ENCODE measurements at places on chromosomes 4 and X.

DNA sequence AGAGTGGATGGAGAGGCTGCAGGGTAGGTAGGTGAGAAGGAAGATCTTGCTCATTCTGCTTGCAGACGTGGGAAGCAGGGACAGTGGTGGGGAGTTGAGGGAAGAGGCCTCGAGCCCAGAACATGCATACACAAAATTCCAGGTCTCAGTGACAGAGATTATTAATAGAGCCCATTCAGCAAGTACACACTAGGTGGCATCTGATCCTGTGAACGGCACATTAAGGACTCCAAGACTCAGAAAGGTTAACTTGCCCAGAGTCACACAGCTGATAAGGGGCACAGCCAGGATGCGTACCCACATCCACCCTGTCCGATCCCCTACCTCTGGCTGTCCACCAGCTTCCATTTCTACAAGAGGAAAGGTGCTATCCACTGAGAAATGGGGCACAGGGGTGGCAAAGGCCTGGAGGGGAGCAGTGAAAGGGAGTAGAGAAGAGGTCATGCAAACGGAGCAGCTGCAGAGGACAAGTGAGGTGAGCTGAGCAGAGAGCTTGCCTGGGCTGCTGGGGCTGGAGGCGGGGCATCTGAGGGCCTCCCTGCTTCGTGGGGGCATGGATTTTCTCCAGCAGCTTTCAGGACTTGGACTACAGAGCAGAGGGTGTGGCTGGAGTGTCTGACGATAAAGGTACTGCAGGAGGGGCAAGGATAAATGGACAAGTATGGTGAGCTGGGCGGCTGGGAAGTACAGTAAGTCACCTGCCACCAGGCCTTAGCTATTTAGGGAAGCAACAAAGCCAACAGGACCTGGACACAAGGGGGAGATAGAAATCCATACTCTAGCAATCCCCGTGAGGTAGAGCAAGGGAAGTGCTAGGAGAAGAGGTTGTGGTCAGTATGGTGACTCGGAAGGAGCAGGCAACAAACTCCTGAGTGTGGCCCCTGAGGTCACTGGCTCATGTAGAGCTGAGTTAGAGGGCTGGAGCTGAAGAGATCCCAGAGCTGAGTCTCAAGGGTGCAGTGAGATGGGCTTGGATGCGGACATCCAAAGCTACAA is 11.2 kb downstream of the IDS start:
- DNase-seq, result no peak

- no peak for DNase-seq
Observed at GRCh38 chr4:141713771-141714445, 77.5 kb downstream of the IL15 start.

- DNase-seq, result no peak
Observed at GRCh38 chrX:53077207-53078197, 4.7 kb upstream of the TSPYL2 start.

DNA sequence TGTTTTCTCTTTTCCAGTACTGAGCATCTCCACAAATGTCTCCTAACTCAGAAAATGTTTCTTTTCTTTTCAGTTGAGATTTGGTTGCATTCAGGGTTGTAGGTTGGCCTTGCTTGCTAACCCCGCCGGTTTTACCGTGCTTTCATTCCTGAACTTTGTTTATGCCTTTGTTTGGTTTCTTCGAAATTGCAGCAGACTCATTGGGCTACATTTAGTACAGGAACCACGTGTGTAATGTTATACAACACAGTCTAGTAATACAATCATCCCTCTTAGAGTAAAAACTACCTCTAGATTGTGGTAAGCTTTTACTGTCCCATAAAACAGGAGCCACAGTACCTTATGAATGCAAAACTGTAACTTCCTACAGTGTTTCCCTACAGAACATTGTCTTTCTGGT is 57.9 kb downstream of the CCKAR start:
- no peak for DNase-seq

- no peak for DNase-seq
Observed at GRCh38 chrX:103275947-103276567, 493 bp downstream of the TCEAL5 start.

- DNase-seq, result no peak
Observed at GRCh38 chrX:68018248-68019203, 414.8 kb downstream of the OPHN1 start.
